ENCODE measurements at places on chromosomes 4 and X.

GRCh38 chr4:80615099-80615498, 279.6 kb downstream of the CFAP299 start:
- no peak for DNase-seq

- no peak for DNase-seq
These were observed 69.7 kb downstream of the STARD8 start for GRCh38 chrX:68717196-68717595.

DNA sequence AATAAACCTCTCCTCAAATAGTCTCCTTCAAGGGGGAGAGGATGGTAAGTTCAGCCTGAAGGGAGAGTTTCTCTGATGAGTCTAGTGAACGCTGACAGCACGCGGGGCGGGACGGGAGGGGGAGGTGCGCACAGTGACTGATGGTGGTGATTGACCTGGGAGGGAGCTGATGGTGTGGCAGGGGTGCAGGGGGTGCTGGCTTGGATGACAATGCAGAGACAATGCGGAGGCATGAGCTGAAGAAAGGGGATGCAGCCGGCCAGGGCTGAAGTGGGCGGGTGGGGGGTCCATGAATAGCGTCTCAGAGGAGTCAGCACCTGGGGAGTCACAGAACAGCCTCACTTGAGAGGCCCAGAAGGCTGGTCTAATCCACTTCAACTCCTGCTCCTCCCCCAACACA, 142.5 kb upstream of the PJA1 start:
- DNase-seq: no peak

DNA sequence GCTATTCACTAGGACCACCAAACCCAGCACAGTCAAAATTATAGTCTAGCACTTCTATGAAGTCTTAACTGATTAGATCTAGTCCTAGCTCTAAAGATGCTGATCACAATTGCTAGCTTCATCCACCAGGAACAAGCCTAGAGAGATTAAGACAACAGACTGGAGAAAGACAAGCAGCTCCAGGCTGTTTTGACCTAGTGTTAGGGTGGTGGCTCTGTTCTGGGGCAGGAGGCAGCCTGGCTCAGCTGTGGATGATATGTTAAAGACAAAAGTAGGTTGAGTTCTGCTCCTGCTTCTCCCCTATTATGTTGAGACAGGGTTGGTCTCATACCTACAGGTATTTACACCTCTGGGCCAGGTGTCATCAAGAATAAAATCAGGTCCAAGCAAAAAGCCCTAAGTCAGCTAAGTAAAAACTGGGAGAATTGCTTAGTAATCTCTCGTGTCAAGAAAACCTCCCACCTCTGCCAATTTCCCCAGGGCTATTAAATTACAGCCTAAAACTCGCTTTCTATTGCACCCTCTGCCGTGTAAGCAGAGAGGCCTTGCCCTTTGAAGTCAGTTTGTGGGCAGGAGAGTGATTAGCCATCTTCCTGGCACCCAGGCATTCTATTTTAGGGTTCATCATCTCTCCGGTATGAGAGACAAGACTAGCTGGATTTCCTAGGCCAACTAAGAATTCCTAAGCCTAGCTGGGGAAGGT, 39.9 kb downstream of the RAB40AL start:
- DNase-seq: no peak

DNA sequence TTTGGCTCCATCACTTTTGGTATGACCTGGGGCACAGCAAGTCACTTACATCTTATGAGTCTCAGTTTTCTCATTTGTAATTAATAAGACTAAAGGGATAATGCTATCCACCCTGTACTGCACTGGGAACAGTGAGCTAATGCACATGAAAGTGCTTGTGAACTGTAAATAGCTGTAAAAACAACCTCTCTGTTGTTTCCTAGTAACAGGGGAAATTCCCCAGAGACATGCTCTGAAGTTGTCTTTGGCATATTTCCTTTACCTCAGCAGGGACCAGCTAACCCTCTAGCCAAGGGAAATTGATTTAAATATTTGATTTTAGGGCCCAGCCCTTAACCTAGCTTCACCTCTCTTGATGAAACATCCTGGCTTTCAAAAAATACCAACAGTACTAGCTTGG, 6.1 kb upstream of the CYSLTR1 start:
- no peak for DNase-seq

DNA sequence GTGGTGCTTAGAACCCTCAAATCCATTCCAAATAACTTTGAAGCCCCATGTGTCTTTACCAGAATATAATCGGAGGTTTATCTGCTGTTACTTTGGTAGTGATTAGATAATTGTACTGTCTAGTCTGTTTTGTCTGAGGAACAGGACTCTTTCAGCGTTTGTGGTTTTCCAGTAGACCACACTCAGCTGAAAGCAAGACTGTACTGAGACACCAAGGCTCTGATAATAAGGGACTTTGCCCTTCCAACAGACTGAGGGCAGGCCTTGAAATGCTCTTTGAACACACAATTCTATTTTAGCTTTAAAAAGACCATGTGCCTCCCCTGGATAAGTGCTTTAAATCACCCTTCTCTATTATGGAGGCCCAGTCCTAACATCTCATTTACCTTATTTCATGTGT, 76.1 kb downstream of the KLHL8 start:
- DNase-seq: no peak

- no peak for DNase-seq
These were observed 7.8 kb upstream of the CLOCK start for GRCh38 chr4:55554453-55555030.

DNA sequence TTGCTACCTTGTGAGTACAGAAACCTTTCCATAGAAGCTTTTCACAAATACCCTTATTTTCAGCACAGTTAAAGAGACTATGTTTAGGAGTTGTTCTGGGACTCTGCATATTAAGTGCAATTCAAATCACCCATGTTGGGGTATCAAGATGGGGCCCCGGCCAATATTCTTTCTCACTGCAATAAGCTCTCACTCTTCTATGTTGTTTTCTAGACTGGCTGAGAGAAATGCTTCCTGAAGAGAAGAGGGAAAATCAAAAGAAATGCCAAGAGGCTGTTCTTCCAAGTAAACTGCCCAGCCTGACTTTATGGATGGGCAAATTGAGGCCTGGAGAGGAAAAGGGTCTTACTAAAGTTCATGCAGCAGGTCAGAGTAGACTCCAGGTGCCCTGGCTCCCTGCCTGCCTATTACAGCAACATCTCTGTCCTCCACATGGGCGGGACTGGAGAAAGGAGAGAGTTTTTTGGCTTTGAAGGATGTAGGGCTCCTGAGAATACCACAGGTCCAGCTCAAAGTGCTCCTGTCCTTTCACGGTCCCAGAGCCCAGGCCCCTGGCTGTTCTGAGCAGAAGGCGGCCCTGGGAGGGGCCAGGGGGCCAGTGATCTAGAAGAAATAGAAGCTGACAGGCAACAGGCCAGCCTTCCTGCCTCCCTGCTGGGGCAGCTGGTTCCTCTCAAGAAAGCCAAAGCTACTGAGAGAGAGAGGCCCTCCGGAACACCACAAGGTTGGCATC, 745 bp upstream of the IQSEC2 start:
- no peak for DNase-seq

DNA sequence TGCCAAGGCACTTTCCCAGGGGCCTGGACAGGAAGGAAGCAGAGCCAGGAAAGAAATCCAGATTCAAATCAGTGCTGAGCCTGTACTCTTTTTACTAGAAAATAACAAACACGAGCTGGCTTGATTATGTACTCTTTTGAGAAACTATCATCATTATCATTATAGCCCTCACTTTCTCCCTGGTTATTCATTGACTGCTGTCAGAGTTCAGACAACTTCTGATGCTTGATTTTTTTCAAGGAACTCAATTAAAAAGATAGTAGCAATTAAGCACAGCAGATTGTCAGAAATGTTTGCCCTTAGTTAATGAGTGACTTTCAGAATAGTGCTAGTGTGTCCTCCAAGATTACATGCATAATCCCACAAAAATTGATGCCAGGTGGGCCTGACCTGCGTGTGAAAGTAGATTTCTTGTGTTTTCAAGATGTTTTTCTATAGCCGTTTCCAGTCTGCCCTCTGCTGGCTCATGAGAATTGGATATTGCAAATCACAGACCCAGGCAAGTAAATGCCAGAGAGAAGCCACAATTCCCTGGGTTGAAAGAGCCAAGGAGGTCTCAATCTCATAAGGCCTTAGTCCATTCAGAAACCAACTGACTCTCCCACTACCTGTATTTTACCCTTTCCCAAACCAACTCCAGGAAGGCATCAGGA, 14.3 kb upstream of the PNPLA4 start:
- DNase-seq: no peak

DNA sequence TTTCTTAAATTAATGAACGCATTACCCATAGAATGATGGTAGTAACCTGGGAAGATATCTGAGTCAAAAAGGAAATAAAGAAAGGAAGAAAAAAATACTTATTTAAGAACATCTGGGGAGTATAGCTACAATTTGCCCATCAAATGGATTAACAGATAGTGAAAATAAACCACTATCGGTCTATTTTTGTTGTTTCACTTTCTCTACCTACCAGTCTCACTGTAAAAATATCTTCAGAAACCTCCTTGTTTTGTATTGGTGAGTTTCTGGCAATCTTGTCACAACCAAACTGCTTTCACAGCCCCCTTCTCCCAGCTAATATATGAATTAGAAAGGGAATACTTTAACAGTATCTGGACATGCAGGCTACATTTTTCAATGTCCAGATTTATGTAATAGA, 783.5 kb downstream of the STPG2 start:
- no peak for DNase-seq

GRCh38 chr4:19774690-19775256, 476.9 kb upstream of the SLIT2 start:
- DNase-seq: no peak

GRCh38 chrX:56233682-56234081, 1.5 kb downstream of the KLF8 start:
- DNase-seq: no peak

DNA sequence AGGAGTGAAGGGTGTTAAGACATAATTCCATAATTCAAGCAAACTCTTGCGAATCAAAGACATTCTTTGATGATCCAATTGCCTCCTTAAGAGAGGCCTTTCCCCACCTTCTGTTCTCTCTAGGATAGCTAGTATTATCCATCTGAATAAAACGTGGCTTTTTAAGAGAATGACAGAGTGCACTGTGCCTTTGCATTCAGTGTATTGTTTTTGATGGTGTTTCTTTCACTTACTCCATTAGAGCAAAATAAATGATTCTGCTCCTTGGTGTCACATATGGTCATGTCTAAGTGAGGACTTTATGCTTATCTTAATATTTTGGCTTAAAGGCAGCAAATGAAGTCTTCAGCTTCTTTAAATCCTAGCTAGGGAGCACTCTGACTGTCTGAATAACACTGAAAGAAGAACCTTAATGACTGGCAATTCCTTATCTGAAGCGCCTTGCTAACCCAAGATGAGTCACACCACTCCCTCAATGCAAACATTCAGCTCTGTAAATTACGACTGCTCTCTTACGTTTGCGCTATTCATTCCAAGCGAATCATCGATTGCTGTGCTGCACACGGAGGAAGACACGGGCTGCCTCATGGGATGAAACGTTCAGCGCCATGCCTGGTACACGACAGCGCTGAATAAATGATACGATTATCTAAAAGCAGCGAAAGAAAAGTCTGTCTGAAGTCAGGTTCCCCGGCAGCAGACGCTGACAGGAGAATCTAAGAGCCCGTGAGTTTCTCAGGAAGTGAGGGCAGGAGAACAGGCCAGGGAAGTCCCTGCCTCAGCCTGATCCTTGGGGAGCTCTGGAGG, 35.1 kb upstream of the GEMIN8 start:
- DNase-seq: no peak
